ENCODE measurements at places on chromosomes 2 and 18.

DNA sequence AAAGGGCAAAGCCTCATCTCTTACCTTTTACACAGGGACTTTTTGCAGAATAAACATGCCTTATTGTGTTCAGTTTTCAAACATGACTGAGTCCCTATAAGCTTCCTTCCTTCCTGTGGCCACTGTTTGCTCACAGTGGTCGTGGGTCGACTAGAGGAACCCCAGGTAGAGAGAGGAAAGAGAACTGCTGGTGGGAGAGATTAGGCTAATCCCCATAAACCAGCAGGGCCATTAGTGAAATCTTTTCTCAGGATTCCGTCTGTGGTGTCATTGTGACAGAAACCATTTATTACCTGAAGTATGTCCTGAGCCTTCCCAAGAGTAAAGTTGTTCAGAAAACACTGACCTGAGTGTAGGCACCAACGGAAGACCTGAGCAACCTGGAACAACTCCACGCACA lies 21.3 kb upstream of the BOD1L2 start:
- DNase-seq, result no peak

GRCh38 chr2:3959372-3959771 lies 256.0 kb downstream of the DCDC2C start:
- DNase-seq, result no peak

- DNase-seq, result no peak
Observed at GRCh38 chr2:127122361-127123027, 15.5 kb upstream of the BIN1 start.

GRCh38 chr2:120255986-120256650 lies 3.5 kb downstream of the RALB start:
- DNase-seq, result no peak

- no peak for DNase-seq
Observed at GRCh38 chr2:237397072-237397471, 16.9 kb downstream of the COL6A3 start.

DNA sequence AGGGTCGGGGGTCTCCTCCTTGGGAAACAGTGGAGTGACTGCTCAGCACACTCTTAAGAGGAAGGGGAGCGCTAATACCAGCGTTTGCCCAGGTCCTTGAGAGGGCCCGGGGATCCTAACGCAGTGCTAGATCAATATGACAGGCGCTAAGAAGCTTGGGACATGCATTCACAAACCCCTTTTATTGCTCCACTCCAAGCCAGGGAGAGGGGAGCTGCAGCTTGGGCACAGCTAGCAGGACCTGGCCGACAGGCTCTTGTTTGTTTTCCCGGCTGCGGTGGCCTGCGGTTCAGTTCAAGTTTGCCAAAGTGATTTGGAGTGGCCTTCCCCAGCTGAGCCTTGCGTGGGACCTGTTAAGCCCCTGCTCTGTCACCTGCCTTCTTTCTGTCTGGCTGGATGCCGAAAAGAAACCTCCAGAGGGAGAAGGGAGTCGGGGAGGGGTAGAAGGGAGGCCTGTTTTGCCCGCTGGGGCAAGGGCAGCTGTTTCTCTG lies 152.1 kb downstream of the GLI2 start:
- DNase-seq, result no peak

DNA sequence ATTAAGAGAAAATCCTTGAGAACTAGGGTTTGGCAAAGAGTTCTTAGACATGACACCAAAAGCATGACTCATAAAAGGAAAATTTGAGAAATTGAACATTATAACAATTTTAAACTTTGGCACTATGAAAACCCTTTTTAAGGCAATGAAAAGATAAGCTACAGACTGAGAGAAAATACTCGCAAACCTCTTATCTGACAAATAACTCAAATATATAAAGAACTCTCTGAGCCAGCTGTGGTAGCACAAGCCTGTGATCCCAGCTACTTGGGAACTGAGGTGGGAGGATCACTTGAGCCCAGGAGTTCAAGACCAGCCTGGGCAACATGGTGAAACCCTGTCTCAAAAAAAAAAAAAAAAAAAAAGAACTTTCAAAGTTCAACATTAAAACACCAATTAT lies 70.5 kb downstream of the FAM168B start:
- DNase-seq, result no peak

DNA sequence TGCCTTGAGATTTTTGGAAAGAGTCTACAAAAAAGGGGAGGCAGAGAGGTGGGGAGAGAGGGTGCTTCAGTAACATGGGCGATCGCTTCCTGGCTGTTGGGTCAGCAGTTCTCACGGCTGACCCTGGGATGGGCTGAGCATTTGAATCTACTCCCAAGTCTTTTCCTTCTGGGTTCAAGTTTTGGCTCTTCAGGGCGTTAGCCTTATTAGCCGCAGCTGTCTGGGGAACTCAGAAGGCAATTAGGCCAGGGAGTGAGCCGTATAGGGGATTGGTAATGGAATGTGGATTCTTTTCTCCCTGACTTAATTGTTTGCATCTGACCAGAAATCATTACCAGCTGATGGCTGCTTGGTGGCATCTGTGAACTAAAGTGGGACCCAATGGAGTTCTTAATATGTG lies 250.5 kb upstream of the SKOR2 start:
- DNase-seq, result no peak
